Endothelial cell (in vitro differentiated cells): ENCODE measurements at places on chromosomes 6 and 20.

- DNase-seq = no peak
Observed at GRCh38 chr20:49308875-49309274, 31.0 kb upstream of the ZNFX1 start.

GRCh38 chr6:6085928-6086668 lies 79.4 kb upstream of the NRN1 start:
- no peak for DNase-seq

GRCh38 chr6:36216559-36216958 lies 20.0 kb downstream of the BRPF3 start:
- no peak for DNase-seq

GRCh38 chr20:51221791-51222408 lies 199.0 kb upstream of the KCNG1 start:
- DNase-seq = no peak
